Activated T-cell treated with anti-CD3 and anti-CD28 coated beads, Interleukin-2, amount 50 U/mL, for 1 hour (primary cell): ENCODE measurements at places on chromosomes 3 and 15.

- DNase-seq: no peak
These were observed 183.2 kb downstream of the P3H2 start for GRCh38 chr3:189937302-189938127.

GRCh38 chr3:143613226-143613625 lies 235.0 kb downstream of the SLC9A9 start:
- no peak for DNase-seq

- no peak for DNase-seq
These were observed 192.3 kb upstream of the RBMS3 start for GRCh38 chr3:29088579-29088978.

DNA sequence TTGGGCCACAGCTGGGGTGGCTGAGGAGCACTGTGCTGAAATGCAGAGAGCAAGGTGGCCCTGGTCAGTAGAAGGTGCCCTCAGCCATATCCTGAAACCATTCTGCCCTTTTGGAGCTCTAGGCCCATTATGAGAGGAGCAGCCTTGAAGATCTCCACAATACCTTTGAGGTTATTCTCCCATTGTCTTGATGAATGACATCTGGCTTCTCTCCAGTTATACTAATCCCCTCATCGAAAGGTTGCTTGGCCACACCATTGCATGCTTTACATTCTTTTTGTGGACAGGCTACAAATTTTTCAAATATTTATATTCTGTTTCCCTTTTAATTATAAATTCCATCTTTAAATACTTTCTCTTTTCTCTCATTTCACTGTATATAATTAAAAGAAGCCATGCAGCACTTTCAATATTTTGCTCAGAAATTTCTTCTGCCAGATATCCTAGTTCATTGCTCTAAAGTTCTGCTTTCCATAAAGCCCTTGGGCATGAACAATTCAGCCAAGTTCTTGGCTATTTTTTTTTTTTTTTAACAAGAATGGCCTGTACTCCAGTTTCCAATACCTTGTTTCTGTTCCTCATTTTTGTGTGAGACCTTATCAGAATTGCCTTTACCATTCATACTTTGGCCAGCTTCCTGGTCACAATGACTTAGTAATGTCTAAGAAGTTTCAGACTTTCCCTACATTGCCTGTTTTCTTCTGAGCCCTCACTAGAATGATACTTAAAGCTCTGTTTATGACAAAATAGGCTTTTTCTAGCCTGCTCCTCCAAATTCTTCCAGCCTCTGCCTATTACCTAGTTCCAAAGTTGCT lies 138.9 kb upstream of the SGO1 start:
- no peak for DNase-seq

- no peak for DNase-seq
These were observed 234.9 kb upstream of the TPM1 start for GRCh38 chr15:62807539-62808130.

DNA sequence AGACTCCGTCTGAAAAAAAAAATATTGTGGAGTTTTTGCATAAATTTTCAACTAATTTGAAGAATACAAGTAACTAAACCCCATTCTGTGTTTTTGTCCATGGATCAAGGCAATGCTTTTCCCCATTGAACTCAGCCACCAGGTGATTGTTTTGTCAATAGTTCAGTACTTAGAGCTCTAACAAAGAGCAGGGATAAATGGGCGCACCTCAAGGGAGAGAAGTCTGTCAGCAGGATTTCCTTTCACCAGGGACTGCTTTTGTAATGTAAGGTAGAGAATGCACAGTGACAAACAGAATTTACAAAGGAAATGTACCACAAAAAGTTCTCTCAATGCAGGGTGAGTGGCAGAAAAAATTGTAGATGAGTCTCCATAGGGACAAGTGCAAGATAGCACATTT lies 10.8 kb upstream of the ATP13A5 start:
- DNase-seq: no peak

GRCh38 chr3:105315144-105315543 lies 51.6 kb upstream of the ALCAM start:
- no peak for DNase-seq

DNA sequence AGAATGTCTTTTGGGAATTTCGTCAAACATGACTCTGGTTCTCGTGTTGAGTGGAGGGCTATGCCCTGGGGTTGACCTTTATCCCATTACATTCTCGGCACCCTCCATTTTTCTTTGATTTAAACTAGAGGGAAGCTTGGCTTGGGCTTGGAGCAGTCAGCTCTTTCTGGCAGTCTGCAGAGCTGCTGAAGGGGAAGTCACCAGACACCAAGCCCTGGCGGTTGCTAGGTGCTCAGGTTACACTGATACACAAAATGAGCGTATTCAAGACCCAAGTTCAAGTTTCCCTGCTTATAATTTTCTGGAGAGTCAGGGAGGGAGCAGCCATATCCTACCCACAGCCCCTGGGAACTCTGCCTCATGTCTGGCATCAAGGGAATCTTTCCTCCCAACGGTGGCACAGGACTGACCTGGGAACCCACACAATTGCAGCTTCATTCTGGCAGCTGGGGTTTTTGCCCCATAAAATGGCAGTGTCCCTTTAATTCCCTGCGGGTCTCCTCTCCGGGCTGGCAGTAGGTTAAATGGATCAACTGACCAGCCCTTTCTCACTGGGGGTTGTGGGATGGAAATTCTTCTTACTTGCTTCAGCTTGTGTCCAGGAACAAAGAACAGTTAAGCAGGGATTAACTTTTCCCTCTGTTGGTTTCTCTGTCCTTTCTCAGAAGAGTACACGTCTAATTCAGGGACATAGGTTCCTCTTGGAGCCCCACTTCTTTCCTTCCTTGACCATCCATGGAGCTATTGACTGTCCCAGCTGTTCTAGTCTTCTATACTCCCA lies 110.0 kb upstream of the DLG1 start:
- DNase-seq: no peak
